Activated naive CD8-positive, alpha-beta T cell treated with anti-CD3 and anti-CD28 coated beads, Interleukin-2, amount 50 U/mL, for 16 hours (primary cell): ENCODE measurements at places on chromosomes 11 and 22.

DNA sequence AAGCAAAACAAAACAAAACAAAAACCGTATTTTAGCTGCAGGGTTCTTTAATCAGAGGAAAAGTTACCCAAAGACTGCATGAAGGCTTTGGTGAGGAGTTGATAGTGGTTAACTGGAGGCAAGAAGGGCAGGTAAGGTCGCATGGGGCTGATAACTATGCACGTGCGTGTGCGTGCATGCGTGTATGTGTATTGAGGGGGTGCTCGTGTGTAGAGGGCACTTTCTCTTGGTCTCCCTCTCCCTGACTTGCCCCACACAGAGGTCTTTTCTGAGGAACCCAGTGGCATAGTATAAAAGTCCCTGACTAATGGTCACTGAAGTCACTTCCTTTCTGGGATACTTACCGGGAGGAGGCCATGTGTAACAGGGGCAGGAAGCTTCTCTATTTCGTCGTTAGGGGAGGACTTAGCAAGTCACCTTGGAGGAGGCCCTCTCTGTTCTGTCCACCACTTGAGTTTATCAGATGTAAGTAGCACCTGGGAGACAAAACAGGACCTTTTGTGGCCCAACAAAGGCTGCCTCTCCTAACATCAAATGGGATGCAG, 20.1 kb upstream of the FCHSD2 start:
- no peak for DNase-seq

DNA sequence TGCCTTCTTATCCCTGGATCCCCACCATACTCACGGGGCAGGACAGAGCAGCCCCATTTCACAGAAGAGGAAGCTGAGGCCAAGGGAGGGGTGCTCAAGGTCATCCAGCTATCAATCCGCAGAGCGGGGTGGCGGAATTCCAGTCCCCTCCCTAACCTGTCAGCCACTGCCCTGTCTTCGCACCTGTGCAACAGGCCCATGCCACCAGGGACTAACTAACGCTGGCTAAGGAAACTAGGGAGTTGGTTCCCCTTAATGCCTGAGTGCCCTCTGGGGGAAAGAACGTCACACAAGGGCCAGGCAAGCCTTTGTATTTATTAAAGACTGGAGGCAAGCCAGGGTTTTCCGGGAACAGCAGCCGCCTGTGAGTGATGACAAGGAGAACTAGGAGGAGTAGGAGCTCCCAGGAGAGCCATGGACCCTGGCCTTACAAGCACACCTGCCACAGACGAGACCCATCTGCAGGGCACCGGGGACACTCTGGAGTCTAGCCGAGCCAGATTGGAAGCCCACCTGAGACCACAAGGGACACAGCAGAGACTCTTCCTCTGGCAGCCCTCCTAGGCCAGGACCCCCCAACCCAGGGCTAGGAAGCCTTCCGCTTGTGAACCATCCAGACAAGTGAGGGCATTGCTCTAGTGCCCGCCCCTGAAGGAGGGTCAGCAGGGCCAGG, 64.4 kb downstream of the MYH9 start:
- DNase-seq: no peak

DNA sequence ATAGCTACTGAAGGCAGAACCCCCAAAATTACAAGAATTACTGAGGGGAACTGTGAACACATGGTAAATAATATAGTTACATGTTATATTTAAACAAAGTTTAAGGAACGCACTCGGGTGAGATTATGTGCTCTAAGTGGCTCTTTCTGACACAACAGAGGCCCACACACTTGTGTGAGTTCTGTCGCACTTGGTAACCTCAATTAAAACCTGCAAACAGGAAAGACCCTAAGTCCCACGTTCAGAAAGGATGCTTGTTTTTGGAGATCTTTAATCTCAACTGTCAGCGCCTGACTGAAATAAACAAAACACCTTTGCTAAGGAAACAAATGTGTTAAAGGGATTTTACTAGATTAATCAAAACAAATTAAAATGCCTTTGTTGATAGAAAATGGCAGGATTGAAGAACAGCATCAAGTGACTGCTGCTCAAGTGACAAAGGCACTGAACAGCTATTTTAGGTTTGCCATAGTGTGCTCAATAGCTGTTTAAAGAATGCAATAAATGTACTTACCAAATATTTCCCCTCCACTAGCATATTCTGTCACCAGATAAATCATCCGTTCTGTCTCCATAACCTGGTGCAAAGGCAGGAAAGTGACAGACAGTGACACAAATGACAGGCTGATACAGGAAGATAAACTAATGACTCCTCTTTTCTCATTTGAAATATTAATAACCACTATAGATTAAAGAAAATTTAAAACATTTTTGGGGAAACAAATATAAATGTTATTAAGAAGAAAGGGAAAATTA, 116.3 kb upstream of the APOA1 start:
- DNase-seq: no peak

- no peak for DNase-seq
Observed at GRCh38 chr11:34624069-34624468, 3.2 kb downstream of the EHF start.

DNA sequence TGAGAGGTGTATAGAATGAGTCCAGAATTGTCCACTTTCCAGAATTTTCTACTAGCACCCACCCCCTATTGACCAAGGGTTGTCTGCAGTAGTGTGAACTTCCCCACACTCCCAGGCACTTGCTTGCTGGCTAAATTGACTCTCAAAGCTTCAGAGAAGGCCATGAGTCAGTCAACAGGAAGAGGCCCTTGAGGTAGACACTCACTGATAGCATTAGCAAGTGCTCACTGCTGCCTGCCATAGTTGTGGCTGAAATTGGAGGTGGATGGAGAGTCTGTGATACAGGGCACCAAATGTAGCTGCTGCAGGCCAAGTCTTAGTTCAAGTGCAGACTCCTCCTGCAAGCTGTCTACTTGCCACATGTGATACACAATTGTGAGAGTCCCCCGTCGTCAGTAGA, 156.8 kb downstream of the SPON1 start:
- DNase-seq: no peak
